ENCODE measurements at places on chromosomes 4 and X.

DNA sequence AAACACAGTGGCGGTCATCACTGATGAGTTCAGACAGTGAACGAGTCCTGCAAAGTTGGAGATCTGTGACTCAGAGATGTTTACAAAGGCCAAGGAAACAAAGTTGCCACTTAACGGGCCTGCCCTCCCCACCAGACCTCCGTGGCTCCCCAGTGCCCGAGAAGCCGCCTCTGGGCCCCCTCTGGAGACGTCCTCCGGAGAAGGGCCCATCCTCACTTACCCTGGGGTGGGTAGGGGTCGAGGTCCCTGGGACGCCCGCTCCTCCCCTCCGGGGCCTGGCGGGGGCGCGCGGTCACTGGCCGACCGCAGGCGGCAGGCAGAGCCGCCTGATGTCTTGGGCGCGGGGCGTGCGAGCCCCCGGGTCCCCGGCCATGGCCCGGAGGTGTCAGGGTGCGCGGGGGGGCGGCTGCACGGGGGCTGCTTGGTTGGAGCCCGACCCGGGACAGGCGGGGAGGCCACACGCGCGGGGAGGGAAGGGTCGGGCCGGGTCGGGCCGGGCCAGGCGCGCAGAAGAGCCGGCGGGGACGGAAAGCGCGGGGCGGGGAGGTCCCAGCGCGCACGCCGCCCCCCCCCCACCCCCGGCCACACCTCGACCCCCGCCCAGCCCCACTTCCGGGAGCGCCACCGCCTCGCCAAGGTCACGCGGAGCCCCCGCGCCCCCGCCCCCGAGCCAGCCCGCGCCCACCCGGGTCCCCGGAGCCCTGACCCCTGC lies 529 bp downstream of the DHRSX start:
- DNase-seq: no peak

DNA sequence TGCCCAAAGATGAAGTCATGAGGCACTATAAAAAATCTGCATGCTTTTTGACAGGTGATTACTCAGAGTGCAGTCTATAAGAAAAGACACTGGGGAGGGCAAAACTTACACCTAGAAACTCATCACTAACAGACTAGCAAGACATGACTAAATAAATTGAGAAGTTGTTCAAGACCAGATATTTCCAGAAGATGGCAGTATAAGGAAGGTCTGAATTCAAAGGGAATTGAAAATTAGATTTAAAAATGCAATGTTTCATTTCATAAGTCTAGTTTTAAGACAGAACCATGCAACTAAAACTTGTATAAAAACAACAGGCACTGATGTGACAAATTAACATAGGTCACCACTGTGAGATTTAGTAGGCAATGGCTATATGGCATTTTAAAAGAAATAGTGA lies 232.5 kb upstream of the POF1B start:
- no peak for DNase-seq

DNA sequence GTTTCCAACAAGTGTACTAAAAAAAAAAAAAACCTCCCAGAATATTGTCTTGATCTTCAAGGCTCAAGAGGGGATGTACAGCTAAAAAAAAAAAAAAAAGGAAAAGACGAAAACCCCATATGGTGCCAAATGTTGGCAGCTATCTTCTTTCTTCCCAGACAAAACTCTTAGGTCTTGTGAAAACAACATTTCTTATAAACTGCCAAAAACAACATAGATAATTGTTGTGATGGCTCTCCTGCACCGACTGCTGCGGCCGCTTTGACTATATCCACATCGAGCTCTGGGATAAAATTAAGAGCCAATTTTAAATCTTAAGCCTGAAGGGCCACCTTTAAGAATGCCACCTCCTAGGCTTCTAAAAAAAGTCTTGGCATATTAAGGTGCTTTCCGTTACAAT lies 23.5 kb downstream of the PDGFC start:
- DNase-seq: no peak

DNA sequence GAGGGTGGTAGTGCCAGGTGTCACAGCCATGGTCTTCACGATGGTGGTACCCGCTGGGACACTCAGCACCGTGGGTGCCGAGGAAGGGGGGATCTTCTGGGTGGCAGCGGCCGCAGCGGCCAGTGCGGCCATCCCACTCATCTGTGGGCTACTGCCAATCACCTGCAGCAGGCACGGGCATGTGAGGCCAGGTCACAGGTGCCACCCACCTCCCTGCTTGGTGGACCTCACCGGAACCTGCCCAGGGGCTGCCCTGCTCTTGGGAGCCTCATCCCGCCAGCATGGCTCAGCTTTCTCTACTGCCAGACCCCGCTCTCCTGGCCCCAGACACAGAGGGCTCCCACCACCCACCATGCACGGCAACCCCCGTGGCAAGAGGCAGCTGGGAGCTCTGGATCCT lies 13.0 kb downstream of the HCFC1 start:
- DNase-seq: no peak

DNA sequence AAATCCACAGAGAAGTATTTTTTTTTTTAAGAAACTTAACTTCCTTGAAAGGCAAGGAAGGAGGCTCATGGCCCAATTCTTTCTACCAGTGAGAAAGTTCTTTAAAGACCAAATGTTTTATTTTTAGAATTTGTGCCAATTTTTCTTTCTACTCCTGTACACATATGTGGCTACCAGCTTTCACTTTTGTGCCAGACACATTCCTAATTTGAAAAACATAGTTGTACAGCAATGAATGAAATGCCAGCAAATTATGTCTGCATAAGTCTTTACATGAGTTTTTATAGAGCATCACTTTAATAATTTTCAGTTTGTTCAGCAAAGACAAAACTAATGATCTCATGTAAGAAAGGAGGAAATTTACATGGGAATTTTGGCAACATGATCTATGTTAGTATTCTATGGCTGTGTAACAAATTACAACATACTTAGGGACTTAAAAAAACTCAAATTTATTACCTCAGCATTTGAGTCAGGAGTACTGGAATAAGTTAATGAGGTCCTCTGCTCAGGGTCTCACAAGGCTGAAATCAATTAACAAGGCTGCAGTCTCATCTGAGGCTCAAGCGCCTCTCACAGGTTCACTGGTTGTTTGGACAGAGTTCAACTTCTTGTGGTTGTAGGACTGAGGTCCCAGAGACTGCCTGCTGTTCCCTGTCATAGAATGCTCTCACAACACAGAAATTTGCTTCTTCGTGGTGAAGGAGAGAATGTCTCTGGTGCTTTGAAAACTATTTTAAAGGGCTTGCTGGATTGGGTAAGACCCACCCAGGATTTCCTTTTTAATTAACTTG lies 678.2 kb upstream of the FAM241A start:
- no peak for DNase-seq

DNA sequence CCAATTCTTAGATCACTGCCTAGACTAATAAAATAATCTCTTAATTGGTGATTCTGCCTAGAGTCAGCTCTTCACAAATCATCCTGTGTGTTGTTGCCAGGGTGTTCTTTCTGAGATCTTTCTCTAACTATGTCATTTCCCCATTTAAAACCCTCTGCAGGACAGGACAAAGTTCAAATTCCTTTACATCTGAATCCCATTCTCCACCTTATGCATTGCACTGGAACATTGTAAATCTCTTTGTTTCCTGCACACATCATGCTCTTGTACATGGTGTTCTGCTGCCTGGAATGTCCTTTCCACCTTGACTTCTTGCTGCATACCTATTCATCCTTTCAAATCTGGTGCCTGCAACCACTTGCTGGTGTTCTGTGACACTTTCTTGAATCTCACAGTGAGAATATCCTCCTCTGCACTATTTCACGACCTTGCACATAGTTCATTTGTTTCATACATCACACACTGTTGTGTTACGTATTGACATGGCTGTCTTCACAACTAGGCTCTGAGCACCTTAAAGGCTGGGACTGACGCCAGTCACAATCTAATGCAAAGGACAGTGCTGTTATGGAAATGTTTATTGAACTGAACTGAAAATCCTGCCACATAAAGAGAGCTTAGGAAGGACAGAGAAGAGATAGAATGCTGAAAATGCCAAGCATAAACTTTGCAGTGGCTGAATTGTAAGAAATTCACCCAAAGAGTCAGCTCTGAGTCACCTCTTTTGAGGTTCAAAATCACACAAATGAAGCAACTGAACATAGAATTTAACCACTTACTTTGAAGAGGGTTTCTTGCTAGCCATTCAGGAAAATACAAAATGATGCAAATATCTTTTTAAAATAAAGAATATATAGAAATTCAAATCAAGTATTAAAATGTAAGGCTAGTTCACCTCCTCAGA lies 26.4 kb upstream of the SMIM14 start:
- no peak for DNase-seq

- DNase-seq: no peak
Measured at GRCh38 chr4:94488670-94489069, 36.9 kb downstream of the PDLIM5 start.

GRCh38 chr4:68348577-68348976 lies 1.3 kb downstream of the YTHDC1 start:
- no peak for DNase-seq

- no peak for DNase-seq
Measured at GRCh38 chr4:99305638-99306400, 15.0 kb upstream of the ADH1A start.

GRCh38 chr4:154626793-154627484 lies 14.5 kb upstream of the FGG start:
- no peak for DNase-seq

DNA sequence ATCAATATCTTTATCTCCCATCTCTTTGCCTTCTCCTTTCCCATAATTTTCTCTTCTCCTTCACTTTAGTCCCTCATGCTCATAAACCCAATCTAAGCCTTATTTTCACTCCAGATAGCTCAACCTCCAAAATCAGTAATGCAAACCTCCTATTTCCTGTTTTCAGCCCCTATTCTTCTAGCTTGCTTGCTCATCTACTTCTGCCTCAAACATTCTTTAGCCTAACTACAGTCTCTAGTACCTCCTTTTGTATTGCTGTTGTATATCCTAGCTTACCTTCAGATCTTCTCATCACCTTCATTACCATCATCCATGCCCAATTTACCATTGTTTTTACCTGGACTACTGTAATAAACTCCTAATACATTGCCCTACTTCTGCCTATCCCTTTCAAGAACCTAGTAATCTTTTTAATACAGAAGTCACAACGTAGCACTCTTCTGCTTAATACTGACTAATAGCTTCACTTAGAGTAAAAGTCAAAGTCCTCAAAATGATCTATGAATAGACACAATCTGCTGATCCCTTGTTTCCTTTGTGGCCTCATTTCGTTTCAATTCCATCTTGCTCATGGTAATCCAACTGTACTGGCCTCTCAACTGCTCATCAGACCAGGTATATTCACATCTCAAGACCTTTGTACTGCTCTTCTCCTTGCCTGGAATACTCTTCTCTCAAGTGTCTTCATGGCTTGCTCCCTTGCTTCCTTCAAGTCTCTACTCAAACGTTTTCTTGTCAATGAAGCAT lies 123.4 kb downstream of the FAM13A start:
- no peak for DNase-seq

GRCh38 chr4:157832596-157832995 lies 340.2 kb downstream of the GASK1B start:
- DNase-seq: no peak

GRCh38 chr4:143026459-143027170 lies 158.1 kb upstream of the USP38 start:
- no peak for DNase-seq

GRCh38 chr4:122921971-122922876 lies at the start of gene NUDT6:
Gene NUDT6 (minus strand): TSS chr4:122922597. CDS start chr4:122922572, 25 bp downstream.
- no peak for DNase-seq

- DNase-seq: no peak
Measured at GRCh38 chr4:14790494-14790893, 211.8 kb upstream of the CPEB2 start.

DNA sequence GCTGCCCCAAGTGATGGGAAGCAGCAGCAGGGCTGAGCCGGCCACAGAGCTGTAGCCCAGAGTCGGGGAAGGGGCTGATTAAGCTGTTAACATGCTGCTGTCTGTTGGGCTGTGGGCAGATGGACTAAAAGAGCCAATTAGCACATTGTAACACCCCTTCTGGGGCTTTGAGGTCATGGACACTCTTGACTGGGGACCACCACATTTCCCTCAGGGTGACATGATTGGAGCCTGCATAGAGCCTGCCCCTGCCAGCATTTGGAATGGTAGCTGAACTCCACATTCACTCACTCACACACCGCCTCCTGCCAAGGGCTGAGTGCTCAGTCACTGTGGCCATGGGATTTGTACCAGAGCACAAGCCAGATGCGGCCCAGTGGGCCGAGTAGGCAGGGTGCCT lies 646.9 kb downstream of the FAT4 start:
- DNase-seq: no peak

GRCh38 chrX:23832721-23833120 lies 49.7 kb downstream of the SAT1 start:
- no peak for DNase-seq
